ENCODE measurements at places on chromosomes 2 and 18.

GRCh38 chr2:167484875-167485274 lies 596.6 kb downstream of the XIRP2 start:
- DNase-seq: no peak

- no peak for DNase-seq
Measured at GRCh38 chr2:73414696-73415095, 29.1 kb downstream of the ALMS1 start.

DNA sequence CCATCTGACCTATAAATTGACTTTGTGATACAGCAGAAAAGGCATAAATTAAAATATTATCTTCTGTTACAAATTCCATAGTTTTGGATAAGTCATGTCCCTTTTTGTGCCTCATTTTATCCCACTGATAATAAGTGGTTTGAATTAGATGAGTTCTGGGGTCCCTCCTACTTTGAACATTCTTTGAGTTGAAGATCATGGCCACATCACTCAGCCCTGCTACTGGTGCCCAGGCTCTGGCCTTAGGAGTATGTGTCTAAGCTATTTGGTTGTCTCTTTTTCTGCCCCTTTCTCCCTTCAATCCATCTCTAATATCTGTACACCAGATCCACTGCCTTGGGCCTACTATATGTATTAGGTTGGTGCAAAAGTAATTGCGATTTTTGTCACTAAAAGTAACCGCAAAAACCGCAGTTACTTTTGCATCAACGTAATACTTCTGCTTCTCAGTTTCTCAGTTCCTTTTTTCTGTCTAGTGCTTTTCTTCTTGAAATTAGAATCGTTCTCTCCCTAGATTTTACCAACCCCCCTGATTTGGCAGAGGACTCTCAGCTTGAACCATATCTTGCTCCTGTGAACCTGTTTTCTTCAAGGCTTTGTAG lies 362.5 kb upstream of the TNP1 start:
- no peak for DNase-seq

GRCh38 chr2:233411162-233411561 lies 56.9 kb downstream of the DGKD start:
- no peak for DNase-seq

GRCh38 chr2:199404841-199405240 lies 52.9 kb downstream of the SATB2 start:
- no peak for DNase-seq

GRCh38 chr2:241201445-241202267 lies 13.2 kb downstream of the ANO7 start:
- DNase-seq: no peak

DNA sequence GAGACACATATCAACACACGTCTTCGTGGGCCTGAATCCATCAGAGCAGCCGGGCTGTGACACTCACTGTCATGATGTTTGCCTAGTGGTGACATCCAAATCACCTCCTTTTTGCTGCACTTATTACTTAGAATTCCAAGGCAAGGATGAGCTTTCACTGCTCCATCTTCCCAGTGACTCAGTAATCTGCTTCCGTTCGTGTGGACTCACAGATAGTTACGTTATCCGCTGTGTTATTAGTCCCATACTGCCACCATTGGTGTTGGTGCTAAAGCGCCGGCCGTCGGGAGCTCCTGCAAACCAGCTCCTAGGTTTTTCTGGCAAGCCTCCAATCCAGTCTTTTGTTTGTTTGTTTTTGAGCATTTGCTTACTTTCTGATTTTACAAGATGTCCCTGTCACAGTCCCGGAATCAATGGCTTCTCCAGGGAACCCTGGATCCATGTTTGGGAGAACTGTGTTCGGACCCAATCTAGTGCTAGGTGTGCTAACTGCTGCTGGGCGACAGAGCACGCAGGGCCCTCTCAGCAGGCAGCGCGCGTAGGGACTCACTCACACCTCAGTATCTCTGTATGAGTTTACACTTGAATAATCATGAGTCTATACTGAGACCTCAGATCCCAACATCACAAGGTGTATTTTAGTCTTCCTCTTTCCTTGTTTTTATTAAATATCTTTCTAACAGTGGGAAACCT lies 42.6 kb downstream of the HDAC4 start:
- DNase-seq: no peak

GRCh38 chr2:37767959-37768925 lies 96.8 kb upstream of the CDC42EP3 start:
- DNase-seq: no peak

DNA sequence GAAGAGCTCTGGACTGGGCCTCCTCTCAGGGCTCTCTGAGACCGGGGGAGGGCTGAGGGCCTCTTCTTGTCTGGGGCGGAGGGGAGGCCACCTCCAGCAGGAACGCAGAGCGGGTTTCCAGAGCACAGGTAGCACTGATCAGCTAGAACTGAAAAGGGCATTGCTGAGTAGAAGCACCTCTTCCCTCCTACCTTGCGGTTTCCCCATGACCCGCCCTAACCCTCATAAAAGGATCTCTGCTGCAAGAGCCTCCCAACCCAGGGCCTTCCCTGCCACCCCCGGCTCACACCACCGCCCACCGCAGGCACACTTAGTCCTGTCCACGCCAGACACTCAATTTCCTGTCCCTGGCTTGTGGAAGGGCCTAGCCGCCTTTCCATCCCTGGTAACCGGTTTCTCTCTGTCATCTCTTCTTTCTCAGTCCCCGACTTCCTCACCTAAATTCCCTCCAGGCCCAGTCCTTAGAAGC lies 966 bp downstream of the ADCY3 start:
- peak; percentile 65 for DNase-seq

DNA sequence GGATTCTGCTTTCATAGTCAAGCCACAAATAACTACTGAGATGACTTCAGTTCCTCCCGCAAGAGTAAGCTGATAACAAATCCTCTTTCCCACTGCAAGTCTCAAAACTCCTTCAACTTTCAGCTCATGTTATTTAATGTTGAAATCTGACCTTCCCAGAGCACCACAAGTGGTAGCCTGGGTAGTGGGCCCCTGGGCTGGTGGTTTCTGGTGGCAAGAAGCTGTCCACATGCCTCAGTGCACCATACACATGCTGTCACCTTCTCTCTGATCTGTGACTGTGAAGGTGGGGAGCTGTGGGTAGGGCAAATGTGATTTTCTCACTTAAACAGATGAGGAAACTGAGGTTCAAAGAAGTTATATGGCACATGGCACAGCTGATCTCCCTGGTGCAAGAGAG lies 246.1 kb upstream of the EPAS1 start:
- DNase-seq: no peak

- DNase-seq: no peak
Measured at GRCh38 chr2:46010925-46011490, 286.2 kb upstream of the EPAS1 start.

DNA sequence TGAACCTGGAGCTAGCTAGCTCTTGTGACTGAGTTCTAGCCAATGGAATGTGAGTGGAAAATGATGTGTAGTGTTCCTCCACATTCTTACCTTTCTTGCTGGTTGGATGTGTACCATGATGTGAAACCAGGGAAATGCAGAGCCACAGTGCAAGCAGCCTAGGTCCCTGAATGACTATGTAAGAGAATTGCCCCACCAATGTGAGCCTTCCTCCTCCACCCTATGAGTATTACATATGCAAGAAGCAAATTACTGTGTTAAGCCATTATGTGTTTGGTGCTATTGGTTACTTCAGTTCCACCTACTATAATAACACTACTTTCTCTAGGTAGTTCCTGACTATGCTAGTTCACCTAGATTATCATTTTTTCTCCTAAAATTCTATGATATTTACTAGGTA lies 39.6 kb downstream of the LCLAT1 start:
- DNase-seq: no peak

DNA sequence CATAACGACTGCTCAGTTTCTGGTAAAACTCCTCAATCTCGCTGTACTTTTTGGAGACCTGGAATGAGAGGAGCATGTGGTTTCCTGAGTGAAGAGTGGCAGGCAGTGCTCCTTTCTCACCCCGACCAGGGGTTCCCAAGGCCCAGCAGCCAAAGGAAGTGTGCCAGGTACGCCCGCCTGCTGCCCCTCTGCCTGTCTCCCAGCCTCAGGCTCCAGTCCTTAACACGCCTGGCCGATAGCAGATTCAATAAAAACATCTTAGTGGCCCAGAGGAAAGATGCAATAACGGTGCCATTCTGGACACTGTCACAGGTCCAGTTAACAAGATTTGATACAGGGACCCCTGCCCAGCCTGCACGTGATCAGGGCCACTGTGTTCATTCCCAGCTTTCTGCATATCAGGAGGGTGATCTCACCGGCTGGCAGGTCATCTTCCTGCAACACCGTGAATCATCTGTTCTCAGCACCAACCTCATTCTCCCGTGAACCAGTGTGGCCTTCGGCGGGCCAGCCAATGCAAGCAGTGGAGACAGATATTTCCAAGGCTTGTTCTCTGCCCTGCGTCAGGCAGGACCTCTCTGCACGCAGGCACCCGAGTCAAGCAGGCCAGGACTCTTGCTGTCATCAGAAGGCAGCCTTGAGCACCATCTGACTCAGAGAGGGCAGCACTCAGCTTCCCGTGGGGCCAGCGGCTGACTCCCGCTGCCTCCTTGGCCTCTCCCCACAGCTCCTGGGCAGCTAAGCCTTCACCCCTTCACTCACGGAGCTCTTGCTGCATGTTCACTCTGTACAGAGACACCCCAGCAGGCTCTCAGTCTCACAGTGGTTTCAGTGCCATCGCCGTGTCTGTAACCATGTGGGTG lies 9.5 kb downstream of the HS1BP3 start:
- DNase-seq: no peak

DNA sequence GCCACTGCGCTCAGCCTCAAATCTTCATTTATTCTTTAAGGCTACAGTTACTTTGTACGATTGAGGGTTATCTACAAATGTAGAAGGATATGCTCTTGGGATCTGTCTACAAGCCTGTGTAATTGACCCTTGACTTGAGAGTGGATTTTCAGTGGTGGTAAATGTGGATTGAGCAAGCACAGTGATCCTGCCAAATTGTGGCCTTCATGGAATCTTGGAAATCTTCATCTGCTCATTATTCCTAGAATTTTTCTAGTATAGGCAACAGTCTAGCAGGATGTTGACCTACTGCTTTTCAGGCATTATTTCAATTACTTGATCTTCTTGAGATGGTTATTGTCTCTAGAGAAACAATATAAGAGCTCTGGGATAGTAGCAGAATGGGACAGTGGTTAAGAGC lies 226.1 kb upstream of the REV1 start:
- DNase-seq: no peak

- no peak for DNase-seq
Measured at GRCh38 chr2:117980783-117981676, 32.8 kb downstream of the CCDC93 start.

- DNase-seq: no peak
Measured at GRCh38 chr18:79695856-79696850, 16.6 kb downstream of the CTDP1 start.

DNA sequence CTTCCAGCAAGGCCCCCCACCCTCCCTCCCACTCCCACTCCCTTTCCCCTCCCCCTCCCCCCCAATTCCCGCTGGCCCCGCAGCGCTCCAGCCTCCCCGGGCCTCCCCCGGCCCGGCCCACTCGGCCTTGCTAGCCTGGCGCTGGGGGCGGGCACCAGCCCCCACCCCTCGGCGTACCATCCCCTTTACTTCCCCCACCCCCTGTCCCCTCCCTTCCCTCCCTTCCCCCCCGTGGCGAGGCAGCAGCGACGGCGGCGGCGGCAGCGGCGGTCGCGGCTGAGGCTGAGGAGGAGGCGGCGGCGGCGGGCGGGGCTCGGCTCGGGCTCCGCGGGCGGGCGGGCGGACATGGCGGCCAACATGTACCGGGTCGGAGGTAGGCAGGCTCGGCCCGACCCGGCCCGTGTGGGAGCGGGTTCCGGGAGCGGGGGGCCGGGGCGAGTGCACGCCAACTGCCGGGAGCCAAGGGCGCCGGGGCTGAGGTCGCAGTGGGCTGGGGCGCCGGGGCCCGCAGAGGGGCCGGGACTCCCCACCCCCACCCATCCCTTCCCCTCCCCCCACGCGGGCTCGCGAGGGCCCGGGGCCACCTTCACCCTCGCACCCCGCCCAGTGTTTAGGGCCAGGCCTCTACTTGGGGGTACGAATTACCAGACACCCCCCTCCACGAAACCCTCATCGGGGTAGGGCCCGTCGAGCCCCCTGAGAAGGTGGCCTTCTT lies at the start of gene MTA3:
Gene MTA3 (plus strand): TSS at position 232 of the 715 bp plus-strand sequence. CDS start 114 bp downstream, at position 346.
- peak; percentile 5 for DNase-seq

DNA sequence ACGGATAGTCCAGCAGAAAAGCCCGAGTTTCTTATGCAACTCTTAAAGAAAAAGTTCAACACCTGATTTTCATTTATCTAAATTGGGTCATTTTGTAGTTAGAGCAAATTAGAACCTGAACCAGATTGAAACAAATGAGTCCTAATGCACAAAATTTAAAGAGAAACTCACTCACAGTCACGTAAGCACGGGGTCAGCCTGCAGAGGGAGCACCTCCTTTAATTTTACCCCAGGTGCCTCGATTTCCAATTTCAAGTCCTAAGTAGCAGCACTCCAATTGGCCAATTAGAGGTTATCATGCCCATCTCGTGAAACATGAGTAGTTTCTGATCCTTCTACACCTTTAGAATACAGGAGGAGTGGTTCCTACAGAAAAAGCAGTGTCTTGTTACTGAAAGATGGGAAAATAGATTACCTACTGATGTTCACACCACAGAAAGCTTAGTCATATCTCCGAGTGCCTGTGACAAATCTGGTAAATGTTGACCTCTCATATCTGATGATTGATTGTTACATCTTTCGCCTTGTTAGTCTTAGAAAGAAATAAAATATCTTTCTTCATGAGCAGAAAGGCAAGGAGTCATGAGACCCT lies 1929.8 kb upstream of the LRRTM1 start:
- no peak for DNase-seq

GRCh38 chr18:31258789-31259188 lies 59.2 kb upstream of the DSG1 start:
- DNase-seq: no peak

- DNase-seq: no peak
Measured at GRCh38 chr18:35123811-35124210, 82.6 kb downstream of the MAPRE2 start.

- no peak for DNase-seq
Measured at GRCh38 chr2:56266761-56267414, 83.1 kb downstream of the CCDC85A start.

- DNase-seq: no peak
Measured at GRCh38 chr2:204544961-204545860, at the start of gene PARD3B. Gene PARD3B, plus strand, starts transcription at chr2:204545475. Its CDS starts 525 bp downstream, at chr2:204546000.

GRCh38 chr2:154507186-154507585 lies 191.3 kb upstream of the KCNJ3 start:
- no peak for DNase-seq

DNA sequence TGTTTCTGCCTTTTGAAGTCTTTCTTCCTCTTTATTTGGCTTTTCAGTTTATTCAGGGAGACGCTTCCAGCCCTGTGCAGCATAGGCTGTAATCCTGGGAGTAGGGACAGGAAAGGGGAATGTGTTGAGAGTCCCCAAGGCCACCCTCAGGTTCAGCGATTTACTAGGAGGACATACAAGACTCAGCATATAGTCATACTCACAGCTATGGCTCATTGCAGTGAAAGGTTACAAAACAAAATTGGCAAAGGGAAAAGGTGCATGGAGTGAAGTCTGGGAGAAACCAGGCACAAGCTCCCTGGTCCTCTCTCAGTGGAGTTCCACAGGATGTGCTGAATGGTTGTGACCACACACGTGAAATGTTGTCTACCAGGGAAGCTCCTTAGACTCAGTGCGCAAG lies 49.6 kb upstream of the ZNF638 start:
- DNase-seq: no peak
